Upper lobe of left lung (tissue), 6 donors: ENCODE measurements at places on chromosomes 4 and X. TPM values are rescaled to one million over a fixed set of nuclear protein-coding genes. Genes with fewer than 3 reads are reported as not detected.

BMPR1B gene
- total RNA-seq = 4.0 TPM

ARMCX1 gene
- total RNA-seq = 16.8 TPM

GLOD5 gene
- not detected for total RNA-seq

ADH1A gene
- total RNA-seq = 1.9 TPM

ADGRL3 gene
- 1.1 TPM for total RNA-seq

DNA sequence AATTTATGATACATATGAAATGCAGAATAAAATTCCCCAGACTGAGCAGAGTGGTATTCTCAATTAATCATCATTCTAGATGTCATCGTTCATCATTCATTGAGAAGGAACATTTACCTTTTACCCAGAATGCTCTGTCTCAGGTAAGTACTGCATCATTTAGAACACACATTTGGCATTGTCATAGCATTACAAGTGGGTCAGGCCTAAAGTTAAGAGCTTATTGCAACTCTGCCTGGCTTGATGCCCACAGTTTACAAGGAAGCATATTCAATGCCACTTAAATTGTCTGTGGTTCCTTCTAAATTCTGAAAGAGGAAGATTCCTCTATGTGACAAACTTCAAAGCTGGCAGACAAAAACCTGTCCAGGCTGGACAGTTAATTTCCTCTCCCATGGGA lies 87.3 kb downstream of the CAMK2D start:
- H3K27me3 ChIP-seq = no peaks in the 10 kb centered on the region
- no peak for DNase-seq
- H3K27ac ChIP-seq = peak overlapping the region; percentile 66
- no peaks in the 10 kb centered on the region for H3K36me3 ChIP-seq

- H3K36me3 ChIP-seq = no peaks in the 10 kb centered on the region
- no peak for DNase-seq
Observed at GRCh38 chrX:55005256-55005655, 5.1 kb downstream of the APEX2 start.

DNA sequence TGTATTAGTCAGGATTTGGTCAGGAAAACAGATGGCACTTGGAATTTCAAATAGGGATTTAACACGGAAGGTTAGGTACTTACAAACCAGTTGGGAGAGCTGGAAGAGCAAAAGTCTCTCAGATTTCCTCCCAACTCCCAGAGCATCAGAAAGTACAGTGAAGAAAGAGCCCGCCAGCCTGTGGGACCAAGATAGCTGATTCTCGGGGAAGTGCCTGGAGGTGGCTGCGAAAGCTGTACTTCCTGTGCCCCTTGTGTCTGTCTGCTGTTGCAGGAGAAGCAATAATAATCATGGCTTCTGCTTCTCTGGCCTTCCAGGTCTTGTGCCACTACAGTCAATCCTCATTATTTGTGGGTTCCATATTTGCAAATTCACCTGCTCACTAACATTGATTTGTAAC lies 221.0 kb upstream of the BCOR start:
- DNase-seq = no peak
- no peak overlapping the region for H3K4me3 ChIP-seq
- no peaks in the 10 kb centered on the region for H3K4me1 ChIP-seq
- no peak overlapping the region for H3K27ac ChIP-seq
- no peaks in the 10 kb centered on the region for H3K36me3 ChIP-seq

DNA sequence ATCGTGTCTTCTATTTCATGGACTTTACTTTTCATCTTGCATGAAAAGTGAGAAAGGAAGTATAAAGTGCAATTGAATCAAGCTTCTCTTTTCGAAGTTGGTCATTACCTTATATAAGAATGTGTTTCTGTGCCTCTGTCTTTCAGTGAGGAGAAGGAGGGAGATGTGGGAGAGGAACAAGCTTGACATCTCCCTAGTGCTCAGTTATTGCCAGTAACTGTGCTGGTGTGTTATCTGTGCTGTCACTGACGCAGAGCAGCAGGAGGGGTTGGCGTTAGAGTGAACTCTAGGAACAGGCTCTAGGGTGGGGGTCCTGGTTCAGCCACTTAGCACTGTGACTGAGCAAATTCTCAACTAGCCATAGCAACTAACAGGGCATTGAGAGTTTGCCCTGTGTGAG lies 34.0 kb upstream of the TBC1D9 start:
- no peaks in the 10 kb centered on the region for H3K36me3 ChIP-seq
- no peaks in the 10 kb centered on the region for H3K27me3 ChIP-seq
- H3K27ac ChIP-seq = peak overlapping the region; percentile 42

DNA sequence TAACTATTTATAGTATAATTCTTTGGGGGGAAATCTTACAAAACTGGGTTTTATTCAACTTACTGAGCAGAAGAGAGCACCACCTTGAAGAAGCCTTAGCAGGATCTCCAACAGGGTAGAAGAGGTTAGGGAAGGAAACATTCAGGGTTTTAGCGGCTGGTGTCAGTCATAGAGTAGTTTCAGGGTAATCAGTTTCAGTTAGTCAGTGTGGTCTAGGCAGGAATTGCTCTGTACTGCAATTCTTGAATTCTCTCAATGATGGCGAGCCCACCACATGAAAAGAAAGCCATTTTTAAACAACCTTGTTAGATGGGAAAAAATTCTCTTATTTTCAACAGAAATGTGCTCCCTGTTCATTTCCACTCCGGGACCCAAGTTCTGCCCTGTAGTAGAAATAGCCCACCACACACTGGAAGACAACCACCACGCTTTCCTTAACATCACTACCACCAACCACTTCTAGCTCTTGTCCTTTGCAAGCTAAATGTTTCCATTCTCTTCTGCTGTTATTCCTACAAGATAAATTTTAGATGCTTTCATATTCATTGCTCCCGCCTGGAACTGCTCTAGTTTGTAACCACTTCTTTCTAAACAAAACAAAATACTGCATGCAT lies 25.9 kb downstream of the COL25A1 start:
- no peaks in the 10 kb centered on the region for H3K36me3 ChIP-seq
- DNase-seq = no peak
- H3K27ac ChIP-seq = no peak overlapping the region
- H3K4me1 ChIP-seq = no peaks in the 10 kb centered on the region

GRCh38 chr4:26468977-26469376 lies 21.3 kb downstream of the CCKAR start:
- no peak overlapping the region for H3K27ac ChIP-seq
- no peaks in the 10 kb centered on the region for H3K4me1 ChIP-seq
- no peak overlapping the region for H3K4me3 ChIP-seq
- H3K27me3 ChIP-seq = no peaks in the 10 kb centered on the region

DNA sequence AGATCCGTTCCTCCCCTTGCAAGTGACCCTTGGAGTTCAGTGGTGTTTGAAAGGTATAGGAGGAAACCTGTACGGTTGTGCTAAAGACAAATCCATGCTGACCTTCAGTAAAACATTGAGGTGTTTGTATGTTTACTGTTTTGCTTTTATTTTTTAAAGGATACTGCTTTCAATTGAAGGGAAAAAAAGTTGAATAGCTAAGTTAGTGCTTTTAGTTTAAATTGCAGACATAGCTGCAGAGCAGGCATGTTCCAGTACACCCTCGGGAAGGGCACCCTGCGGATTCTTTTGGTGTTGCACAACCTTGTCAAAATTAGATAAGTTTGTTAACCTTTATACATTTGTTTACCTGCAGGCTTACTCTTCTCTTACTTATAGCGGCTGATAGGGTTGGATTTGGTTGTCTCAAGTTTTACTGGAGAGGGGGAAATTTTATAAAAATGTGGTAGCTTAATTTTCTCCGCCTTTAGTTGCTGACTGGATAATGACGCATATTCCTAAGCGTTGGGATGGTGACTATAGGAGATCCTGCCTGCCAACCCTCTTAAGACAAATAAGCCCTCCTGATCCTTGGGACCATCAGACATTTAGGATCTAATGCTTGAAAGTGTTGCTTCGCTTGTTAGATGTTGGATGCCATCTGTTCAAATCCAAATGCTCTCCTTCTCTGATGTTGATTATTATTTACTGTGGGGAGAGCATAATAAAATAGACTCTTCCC lies 2.0 kb downstream of the RAPGEF2 start:
- peak overlapping the region; percentile 99 for H3K27ac ChIP-seq
- DNase-seq = no peak
- peaks cover 37% of the 10 kb centered on the region for H3K4me1 ChIP-seq
- H3K36me3 ChIP-seq = no peaks in the 10 kb centered on the region
- peak overlapping the region; percentile 61 for H3K4me3 ChIP-seq

GRCh38 chr4:47816748-47817147 lies 21.1 kb downstream of the CORIN start:
- H3K27me3 ChIP-seq = no peaks in the 10 kb centered on the region
- no peak overlapping the region for H3K4me3 ChIP-seq
- no peak overlapping the region for H3K27ac ChIP-seq

GRCh38 chrX:55240788-55241340 lies 20.7 kb downstream of the PAGE5 start:
- DNase-seq = no peak
- H3K4me1 ChIP-seq = no peaks in the 10 kb centered on the region
- no peaks in the 10 kb centered on the region for H3K36me3 ChIP-seq
- no peak overlapping the region for H3K4me3 ChIP-seq
- no peaks in the 10 kb centered on the region for H3K27me3 ChIP-seq
- H3K27ac ChIP-seq = no peak overlapping the region

DNA sequence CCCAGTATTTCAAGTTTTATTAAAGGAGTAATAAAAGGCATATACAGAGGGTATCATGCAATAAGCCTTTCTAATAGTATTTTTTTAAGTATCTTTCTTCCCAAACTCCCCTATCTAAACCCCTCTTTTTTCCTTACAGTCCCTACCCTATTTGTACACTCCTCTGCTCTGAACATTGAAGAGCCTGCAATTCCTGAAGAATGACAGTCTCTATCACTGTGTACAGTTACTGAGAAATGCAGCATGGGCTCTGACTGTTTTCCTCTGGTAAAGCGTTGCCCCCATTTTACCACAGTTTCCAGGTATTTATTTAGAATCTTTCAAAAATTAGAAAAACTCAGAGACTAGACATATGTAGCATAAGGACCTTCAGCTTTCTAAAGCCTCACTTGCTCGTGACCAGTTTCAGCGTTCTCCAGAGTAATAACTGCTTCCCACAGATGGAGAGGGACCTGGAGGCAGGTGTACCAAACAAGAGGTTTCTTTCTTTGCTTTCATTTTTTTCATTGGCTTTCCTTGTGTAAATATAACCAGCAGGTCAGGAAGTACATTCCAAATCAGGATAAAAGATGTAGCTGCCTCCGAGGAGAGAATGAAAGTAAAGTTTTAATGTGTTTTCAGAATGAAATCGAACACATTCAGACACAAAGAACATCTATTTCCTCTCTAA lies 230.8 kb downstream of the CFAP299 start:
- no peak overlapping the region for H3K27ac ChIP-seq
- DNase-seq = no peak
- no peaks in the 10 kb centered on the region for H3K36me3 ChIP-seq
- no peaks in the 10 kb centered on the region for H3K4me1 ChIP-seq

DNA sequence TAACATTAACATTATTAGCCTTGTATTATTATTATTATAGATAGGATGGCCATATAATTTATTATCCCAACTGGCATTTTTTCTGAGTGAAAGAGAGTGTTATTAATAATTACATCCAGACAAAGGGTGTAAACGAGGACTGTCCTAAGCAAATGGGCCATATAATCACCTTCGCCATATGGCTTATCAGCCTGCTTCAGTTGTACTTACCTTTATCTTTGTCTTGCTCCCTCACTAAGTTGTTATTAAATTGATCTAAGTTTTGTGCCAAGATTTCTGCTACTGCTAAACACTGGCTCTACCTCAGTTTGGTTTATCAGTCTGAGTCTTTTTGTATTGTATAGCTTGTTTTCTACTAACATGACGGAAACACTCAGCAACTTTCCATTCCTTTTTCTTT lies 76.9 kb downstream of the STIM2 start:
- no peak for DNase-seq
- peaks cover 6% of the 10 kb centered on the region for H3K4me1 ChIP-seq
- H3K27me3 ChIP-seq = no peaks in the 10 kb centered on the region
- no peak overlapping the region for H3K4me3 ChIP-seq

DNA sequence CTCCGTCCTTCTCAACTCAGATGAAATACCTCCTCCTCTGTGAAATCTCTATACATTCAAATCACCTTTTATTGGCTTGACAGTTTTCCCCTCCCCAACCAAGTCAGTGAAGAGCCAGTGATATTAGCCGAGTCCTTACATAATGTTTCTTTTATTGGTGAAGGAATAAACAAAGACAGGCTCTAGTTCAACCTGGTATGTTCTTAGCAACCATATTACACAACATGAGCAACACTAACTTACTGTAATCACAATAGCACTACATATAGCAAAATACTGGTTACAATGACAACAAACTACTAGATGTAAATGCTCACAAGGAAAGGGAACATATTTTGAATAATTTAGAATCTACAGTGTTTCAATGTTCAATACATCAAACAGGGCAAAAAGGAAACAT lies 19.9 kb downstream of the DHX15 start:
- no peak for DNase-seq
- H3K27ac ChIP-seq = no peak overlapping the region
- H3K36me3 ChIP-seq = peaks cover 2% of the 10 kb centered on the region
- no peaks in the 10 kb centered on the region for H3K27me3 ChIP-seq
- H3K4me1 ChIP-seq = peaks cover 39% of the 10 kb centered on the region
- H3K4me3 ChIP-seq = no peak overlapping the region

GRCh38 chr4:74632634-74633033 lies 161.7 kb downstream of the BTC start:
- no peak overlapping the region for H3K4me3 ChIP-seq
- no peak overlapping the region for H3K27ac ChIP-seq
- DNase-seq = peak; percentile 65
- H3K27me3 ChIP-seq = no peaks in the 10 kb centered on the region
- no peaks in the 10 kb centered on the region for H3K36me3 ChIP-seq

GRCh38 chrX:103254171-103254824 lies 657 bp downstream of the TCEAL8 start:
- H3K27ac ChIP-seq = peak overlapping the region; percentile 86
- peak overlapping the region; percentile 55 for H3K4me3 ChIP-seq
- H3K4me1 ChIP-seq = no peaks in the 10 kb centered on the region
